ENCODE measurements at places on chromosomes 1 and 21. TPM values are rescaled to one million over a fixed set of nuclear protein-coding genes. Genes with fewer than 3 reads are reported as not detected.

KPRP gene
- not detected for total RNA-seq

GRCh38 chr1:118985640-118986554 is 2.2 kb downstream of the TBX15 start:
- no peak for DNase-seq

- DNase-seq: no peak
Observed at GRCh38 chr1:53890522-53890941, 935 bp upstream of the YIPF1 start.

FAM20B gene
- total RNA-seq: 23.2 TPM

TMEM240 gene
- total RNA-seq: 3.1 TPM

PPP1R8 gene
- 81.5 TPM for total RNA-seq

DNA sequence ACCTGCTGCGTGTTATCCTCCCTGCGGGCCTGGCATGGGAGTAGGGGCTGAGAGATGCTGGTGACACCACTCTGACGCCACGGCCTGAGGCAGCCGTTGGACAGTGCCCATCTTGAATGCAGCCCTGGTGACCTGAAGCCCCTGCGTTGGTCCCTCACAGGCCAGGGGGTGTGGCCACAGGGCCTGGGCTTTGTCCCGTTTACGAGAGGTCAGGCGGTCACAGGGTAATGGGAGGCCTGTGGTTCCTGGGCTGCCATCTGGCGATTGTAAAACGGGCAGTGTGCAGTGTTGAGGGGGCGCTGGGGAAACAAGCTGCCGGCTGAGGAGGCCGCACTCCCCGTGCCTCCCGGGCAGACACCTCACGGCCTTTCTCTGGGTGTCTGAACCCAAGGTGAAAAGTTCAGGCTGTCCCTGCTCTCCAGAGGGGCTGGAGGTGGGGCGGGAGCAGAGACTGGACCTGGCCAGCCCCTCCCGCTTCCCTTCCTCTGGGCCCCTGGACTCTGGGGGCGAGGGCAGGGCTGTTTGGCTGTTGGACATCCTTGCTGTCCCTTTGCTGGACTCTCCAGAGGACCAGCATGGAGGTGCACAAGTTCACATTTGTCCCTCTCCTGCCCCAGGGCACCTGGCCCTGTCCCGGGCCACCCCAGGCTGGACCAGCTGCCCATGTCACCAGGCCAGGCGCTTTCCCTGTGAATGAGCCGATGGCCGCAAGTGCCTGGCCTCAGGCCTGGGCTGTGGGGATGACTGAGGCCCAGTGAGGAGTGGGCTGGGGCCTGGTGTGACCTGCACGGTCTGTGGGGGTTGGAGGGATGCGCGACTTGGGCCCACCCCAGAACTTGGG is 42.4 kb downstream of the SKI start:
- no peak for DNase-seq

DNA sequence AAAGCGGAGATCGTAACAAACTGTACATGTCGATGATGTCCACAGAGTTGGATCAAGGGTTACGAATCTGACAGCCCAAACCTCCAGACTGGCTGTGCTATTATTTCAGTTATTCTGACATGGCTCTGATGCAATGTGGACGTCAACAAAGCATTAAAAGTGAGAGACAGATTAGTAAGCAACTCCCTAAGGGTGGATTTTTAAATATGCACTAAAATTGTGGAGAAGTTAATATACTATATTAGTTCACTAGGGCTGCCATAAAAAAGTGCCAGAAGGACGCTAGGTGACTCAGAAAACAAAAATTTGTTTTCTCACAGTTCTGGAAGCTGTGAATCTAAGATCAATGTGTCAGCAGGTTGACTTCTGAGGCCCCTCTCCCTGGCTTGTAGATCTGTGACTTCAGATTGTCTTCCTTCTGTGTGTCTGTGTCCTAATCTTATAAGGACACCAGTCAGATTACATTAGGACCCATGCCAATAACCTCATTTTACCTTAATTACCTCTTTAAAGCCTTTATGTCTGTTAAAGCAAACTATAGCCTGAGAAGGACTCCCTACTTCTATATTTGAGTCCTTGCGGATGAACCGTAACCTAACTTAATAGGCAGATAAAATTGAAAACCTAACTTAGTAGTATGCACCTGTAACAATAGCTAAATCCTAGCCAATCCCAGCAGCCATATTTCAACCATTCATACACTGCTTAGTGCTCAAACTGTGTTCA is 66.0 kb upstream of the BACH1 start:
- DNase-seq: peak; percentile 72

- no peak for DNase-seq
Observed at GRCh38 chr21:30479259-30479658, 908 bp downstream of the KRTAP19-1 start.

DNA sequence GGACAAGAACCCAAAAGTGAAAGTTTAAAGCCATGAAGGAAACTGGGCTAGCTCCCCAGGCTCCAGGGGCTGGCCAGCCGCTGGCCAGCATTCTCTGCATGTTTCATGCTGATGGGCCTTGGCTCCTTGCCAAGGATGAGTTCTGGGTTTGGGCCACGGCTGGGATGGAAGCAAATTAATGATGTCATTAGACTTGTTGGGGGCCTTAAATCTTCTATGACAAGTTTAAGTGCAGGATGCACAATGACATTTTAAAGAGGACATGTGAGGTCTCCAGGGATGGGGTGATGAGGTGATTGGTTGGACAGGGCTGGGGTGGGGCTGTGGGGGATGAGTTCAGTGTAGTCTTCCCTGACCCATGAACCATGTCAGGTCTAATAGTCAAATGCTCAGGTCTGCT is 199.6 kb downstream of the TRABD2B start:
- DNase-seq: no peak

DNA sequence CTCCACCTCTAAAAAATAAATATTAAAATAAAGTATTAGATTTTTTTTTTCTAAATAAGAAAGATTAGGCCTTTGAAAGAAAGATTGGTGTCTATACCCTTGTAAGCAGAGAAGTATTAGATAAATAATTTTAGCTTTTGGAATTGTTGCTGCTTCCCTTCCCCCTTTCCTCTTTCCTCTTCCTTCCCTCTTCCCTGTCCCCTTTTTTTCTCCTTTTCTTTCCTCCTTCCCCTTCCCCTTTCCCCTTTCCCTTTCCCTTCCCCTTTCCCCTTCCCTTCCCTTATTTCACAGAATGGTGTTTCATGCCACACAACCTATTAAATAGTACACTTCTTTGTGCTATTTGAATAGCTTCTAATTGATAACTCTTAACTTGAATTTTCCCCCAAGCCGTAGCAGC is 69.8 kb upstream of the QSOX1 start:
- no peak for DNase-seq

- no peak for DNase-seq
Observed at GRCh38 chr1:91876040-91876470, 9.9 kb downstream of the TGFBR3 start.

DNA sequence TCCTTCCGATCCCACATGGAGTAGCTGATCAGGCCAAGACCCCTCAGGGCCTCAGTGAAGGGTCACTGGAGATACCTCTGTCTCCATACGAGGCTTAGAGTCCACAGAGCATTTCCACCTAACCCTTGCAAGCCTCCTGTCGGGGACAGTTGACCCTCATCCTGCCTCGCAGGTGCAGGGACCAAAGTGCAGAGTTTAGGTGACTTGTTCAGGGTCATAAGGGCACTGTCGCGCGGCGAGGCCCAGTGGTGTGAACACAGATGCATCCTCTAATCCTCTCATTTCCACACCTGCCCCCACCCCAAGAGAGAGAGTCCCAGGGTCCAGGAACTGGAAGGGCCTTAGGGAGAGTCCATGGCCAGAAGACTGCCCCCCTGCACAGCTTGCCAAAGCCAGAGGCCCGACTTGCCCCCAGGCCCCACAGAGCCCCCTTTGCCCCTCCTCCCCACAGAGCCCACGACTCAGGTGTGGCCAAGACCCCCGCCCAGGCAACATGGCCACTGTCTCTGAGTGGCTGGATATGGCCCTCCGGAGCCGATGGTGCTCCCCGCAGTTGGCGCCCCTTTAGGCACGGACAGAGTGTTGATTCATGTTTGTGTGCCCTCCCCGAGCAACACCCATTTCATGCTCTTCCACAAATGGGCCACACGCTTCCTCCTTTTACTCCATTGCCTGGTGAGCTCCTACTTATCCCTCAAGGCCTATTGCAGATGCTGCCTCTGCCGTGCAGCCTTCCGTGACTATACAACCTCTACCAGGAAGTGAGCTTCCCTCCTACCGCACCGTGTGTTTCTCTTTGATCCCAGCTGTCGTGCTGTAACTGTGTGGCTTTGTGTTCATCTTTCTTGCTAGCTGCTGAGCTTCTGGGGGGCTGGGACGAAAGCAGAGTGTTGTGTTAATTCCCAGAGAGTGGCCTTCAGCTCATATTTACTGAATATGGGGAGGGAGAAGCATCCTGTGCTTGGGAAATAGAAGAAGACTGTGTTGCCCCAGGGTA is 1.7 kb downstream of the TRPM2 start:
- no peak for DNase-seq

MNDA gene
- total RNA-seq: not detected

OR2L8 gene
- not detected for total RNA-seq

- DNase-seq: no peak
Observed at GRCh38 chr1:171243878-171244277, 4.4 kb upstream of the FMO1 start.

DNA sequence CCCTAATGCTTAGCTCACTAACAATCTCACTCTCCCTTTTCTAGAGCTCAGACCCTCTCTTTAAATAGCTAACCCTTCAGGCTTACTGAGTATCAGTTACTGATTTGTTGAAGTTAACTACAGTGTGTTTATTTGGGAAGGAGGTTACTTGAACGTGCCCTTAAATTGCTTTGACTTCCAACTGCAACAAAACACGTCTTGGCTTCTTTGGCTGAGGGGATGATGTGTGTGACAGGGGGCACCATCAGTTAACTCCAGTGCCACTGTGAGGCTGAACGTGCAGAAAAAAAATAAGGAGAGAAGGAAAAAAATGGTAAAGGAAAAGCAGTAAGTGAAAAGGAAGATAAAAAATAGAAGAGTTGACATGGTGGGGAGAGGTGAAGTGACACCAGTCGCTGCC is 75.1 kb upstream of the NRIP1 start:
- DNase-seq: no peak

DNA sequence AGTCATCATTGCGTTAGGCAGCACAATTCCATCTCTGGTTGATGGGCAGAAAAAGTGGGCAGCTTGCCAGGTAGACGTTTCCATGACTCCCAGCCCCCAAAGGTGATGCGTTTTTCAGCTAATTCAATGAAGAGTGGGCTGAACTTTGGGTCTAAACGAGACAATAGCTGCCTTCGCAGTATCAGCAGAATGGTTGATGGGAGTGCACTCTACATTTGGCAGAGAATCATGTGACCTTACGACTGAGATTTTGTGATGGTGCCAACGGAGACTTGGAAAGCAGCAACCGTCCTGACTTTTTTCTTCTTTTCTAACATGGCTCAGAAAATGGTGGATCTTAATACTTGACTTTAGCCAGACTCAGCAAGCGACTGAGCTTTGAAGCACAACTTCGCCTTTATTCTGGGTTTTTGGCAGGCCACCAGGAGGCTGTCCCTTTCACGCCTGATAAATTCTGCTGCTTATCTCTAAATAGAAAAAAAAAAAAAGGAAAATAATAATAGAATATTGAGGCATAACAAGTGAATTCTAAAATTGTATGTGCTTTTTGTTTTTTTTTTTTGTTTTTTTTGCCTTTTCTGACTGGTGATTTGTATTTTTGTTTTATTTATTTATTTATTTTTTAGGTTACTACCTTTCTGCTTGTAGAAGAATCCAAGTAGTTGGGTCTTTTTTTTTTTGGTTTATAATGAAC is 804.8 kb downstream of the USP25 start:
- peak; percentile 28 for DNase-seq

Measured in HT1080 (cell line).